Activated T-cell treated with anti-CD3 and anti-CD28 coated beads for 48 hours (primary cell): ENCODE measurements at places on chromosomes 12 and 14.

DNA sequence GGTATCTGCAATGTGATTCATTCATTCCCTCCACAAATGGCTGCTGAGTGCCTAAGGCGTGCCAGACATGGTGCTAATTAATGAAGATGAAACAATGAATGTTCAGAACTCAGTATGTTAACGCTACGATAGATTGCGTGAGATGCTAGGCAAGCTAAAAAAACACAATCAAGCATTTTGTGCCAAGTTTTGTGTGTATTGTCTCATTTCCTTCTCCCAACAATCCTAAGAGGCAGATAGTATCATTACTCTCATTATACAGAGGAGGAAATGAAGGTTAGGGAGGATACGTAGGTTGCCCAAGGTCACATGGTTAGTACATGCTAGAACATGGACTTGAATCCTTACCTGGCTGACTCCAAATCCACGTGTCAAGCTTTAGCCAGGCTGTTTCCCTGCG is 264.4 kb downstream of the EFCAB11 start:
- no peak for DNase-seq

GRCh38 chr12:111775205-111776193 is 8.8 kb downstream of the ALDH2 start:
- no peak for DNase-seq

DNA sequence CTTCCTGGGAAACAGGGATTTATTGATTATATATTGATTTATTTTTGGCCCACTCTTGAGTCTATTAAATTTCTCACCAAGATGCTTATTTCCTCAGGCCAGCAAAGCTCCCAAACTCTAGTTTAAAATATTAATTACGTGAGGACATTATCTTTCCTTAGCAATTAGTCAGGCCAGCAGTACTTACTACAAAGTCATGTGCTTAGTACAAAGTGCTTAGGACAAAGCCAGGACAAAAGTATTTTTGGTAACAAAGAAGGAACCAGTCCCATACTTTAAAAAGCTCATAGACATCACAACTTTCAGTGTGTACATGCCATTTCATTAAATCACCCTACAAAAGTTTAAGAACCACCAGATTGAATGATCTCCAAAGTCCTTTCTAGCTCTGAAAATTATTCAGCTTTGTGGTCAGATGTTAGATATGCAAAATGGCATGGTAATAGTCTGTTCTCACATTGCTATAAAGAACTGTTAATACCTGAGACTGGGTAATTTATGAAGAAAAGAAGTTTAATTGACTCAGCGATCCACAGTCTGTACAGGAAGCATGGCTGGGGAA is 94.7 kb upstream of the PWP1 start:
- DNase-seq, result no peak

GRCh38 chr12:122265886-122266229 is 436 bp downstream of the VPS33A start:
- DNase-seq, result no peak

DNA sequence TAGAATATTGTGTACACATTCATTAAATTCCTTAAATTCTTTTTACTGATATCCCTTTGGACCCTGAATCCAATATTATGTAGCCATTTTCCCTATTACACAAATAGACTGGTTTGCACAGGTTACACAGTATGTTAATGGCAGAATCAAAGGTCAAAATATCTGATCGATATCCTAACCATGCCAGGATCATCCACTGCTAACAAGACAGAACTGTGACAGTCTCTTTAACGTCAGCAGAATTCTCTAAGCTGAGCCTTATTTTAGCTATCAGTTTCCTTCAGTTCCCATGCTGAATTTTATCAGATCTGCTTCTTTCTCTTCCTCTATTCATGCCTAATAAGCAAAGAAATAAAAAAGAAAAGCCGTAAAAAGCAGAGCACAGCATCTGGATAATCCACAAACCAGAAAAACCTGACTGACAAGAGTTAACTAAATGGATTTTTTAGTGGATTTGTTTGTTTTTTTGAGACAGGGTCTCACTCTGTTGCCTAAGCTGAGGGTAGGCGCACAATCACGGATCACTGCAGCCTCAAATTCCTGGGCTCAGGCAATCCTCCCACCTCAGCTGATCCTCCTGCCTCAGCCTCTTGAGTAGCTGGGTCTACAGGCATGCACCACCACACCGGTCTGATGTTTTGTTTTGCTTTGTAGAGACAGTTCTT is 130.4 kb downstream of the PAWR start:
- DNase-seq, result no peak

- no peak for DNase-seq
Observed at GRCh38 chr14:61325166-61325565, 3.8 kb downstream of the PRKCH start.

DNA sequence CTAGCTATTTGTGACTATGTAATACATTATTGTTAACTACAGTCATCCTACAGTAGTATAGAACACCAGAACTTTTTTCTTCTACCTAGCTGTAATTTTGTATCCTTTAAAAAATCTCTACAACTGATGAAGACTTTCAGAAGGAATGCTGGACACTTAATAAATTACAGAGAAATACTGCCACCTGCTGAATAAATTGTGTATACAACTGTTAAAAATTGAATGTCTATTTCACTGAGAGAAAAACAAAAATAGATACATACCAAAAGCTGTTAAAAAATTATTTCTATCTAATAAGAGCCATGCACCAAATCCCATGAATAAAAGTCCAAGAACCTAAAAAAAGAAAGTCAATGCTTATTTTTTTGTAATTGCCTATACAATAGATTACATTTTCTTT is 6.6 kb downstream of the TSPAN19 start:
- DNase-seq, result no peak

GRCh38 chr14:33704481-33704880 is 246.4 kb downstream of the EGLN3 start:
- no peak for DNase-seq

GRCh38 chr12:2359725-2360629 is 307.2 kb downstream of the CACNA1C start:
- no peak for DNase-seq
